ENCODE measurements at places on chromosomes 13 and 19. TPM values are rescaled to one million over a fixed set of nuclear protein-coding genes. Genes with fewer than 3 reads are reported as not detected.

DNA sequence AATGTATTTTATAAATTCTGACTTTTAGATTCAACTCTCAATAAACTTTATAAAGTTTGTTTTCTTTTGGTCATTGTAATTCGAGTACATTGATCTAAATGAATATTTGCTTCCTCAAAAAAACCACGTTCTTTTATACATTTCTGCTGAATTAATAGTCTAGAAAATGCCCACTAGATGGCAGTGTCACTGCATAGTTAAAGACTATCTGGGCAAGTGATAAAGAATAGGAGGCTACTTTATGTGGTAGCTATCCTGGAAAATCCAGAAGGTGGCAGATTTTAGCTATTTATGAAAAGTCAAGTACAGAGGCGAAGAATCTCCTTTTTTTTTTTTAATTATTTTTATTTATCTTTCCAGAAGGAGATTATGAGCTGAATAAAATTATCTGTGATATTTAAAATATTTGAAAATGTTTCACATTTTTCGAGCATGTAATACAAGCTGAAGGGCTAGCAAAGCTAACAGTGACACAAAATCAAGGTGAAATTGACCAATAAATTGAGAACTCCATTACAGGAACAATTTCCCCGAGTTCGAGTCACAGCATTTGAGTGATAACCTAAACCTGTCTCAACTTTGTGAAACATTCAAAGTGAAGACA, 221.8 kb downstream of the OLFM4 start:
- DNase-seq: peak; percentile 28

DNA sequence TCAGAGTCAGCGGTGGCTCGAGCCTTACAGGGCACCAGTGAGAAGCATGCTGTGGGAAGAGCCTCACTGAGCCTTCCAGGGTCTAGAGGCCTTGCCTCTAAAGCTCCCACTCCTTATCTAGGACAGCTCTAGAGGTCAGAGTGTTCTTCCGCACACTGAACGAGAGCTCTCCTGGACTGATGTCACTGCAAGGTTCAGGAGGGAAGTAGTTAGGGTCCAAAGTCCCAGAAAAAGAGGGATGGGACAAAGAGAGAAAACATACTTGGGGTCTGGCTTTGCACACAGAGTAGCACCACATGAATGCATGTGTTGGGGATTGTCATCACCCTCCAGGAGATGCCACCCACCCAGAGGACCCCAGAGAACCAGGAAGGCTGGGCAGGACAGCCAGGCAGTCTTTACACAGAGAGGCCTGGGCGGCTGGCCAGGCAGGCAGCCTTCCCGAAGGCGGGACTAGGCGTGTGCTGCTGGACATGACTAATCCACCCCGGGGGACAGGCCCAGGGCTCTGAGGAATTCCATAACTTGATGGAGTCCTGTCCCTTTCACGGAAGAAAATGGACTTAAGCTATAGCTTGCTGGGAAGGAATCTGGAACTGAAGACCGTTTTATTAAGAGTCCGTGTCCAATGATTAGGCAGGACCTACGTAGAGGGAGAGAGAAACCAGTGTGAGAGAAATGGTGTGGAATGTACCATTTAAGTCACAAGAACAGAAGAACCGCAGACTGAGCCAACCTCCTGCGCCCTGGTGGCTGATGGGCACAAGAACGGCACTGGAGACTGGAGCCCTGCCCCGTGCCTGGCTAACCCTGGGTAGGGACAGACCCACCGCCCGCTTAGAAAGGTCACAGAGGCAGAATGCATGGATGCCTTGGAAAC, 16.6 kb upstream of the EPHX3 start:
- DNase-seq: peak; percentile 72

The RYR1 gene
- 0.89 TPM for total RNA-seq

DNA sequence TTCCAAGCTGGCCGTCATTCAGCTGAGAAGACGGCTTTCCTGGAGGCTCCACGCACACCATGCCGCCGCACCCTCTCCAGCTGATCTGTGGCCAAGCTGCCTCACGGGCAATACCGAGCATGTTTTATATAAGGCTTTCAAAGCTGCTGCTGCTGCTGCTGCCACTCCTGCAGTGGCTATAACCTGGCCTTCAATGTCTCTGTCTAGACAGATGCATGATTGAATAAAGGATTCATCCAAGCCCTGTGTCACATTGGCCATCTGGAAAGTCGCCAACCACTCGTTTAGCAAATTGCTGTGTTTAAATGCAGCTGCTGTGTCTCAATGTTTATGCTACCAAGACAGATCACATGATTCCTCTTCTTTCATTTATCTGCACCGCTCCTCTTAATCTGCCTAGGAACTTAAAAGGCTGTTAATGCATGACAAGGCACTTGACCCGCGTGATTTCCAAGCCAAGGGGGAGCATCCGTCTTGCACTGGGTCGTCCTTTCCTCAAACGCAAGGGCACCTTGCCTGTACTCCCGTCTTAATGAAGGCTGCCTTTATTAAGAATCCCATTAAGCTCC, 114.3 kb downstream of the TEX26 start:
- peak; percentile 54 for DNase-seq

DNA sequence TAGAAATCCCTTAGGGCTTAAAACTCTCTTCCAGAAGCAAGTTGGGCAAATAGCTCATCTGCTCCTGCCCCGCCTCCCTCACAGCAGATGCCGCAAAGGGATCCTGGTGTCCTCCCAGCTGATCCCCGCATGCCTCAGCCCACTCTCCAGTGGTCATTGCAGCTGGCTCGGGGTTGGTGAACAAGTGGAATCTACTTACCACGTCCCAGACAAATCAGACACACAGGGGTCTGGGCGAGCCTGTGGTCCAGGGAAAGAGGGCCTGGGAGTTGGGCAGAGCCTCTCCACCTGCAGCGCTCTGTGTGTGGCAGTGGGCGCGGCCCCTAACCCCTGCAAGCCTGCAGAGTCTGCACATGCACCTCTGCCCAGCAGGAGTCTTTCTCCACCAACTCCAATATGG, 10.8 kb upstream of the C19orf33 start:
- no peak for DNase-seq
